ENCODE measurements at places on chromosomes 16 and 17.

DNA sequence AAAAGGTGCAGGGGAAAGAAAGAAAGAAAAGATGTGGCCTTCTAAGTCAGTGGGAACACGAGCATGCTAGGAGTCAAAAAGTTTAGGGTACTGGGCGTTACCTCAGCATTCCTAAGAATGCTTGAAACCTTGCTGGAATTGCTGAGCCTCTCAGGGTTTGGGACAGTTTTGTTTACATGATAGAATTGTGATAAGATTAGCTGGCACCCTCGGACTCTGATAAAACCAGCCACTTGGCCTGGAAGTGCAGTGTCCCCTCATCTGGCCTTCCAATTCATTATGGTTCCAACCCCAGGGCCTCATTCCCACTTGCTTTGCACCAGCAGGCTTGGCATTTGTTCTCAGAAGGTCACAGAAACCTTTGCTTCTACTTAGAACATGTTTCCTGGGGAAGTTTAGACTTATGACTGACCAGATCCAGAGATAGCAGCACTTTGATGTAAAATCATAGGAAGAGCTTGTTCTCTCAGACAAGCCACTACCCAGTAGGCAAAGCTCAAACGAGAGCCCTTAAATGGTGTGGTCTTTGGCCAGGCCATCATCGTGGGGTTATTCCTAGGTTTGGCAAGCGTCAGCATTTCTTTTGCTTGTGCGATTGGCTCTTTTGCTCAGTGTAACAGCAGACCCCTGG lies 8.0 kb downstream of the SGF29 start:
- no peak for DNase-seq

DNA sequence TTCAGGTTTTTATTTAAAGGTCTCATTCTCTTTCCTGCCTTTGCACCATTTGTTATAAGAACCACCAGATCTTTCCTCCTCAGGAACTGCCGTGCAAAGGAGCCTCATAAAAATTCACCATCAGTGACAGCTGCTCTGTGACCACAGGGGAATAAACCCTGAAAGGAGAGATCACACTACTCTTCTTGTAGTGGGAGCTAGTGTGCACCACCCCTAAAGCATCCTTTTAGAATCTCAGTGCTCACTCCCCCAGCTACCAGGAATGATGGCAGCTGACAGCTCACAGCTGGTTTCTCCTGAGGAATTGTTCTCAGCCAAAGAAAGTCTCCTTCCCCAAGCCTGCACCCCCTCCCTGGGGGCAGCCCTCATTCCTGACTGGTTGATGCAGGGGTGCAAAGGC lies 18.7 kb downstream of the VAT1L start:
- DNase-seq = no peak

GRCh38 chr17:68036304-68037147 lies 991 bp downstream of the KPNA2 start:
- DNase-seq = no peak

GRCh38 chr16:10564591-10564990 lies 15.8 kb downstream of the EMP2 start:
- DNase-seq = no peak

DNA sequence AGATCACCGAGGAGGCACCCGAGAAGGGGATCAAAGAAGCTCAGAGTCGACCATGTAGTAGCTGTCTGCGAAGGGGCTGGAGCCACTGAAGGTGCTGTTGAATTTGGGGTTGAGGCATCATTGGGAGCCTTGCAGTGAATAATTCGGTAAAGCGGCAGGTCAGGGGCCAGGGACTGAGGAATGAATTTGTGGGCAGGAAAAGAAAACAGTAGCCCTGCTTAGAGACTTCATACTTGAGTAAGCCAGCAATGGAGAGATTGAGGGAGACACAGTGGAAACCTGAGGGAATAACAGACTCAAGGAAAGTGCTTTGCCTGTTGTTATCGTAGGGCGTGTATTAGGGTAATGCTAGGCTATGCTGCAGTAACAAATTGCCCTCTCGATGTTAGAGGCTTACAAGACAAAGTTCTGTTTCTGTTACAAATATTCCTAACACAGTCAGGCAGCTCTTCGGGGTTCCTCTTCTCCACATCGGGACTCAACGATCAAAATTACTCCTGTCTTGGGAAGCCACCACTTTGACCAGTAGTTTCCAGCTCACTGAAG lies 13.4 kb upstream of the HERPUD1 start:
- no peak for DNase-seq

DNA sequence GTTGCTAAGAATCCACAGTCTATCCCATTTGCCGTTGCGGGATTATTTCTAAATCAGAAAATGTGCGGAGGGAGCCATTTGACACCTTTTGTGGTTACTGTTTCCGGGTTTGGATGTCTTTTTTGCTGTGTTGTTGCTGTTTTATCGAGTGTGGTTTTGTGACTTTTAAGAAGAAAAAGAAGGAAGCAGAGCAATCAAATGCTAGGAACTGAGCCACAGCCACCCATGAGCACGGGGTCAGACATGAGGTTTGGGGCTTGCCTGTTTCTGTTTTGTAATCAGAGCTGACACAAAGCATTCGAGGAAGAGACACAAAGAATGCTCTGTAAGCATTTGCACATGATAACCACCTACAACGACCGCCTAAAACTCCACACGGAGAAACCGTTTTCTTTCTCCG lies 53.1 kb upstream of the CHMP6 start:
- no peak for DNase-seq

DNA sequence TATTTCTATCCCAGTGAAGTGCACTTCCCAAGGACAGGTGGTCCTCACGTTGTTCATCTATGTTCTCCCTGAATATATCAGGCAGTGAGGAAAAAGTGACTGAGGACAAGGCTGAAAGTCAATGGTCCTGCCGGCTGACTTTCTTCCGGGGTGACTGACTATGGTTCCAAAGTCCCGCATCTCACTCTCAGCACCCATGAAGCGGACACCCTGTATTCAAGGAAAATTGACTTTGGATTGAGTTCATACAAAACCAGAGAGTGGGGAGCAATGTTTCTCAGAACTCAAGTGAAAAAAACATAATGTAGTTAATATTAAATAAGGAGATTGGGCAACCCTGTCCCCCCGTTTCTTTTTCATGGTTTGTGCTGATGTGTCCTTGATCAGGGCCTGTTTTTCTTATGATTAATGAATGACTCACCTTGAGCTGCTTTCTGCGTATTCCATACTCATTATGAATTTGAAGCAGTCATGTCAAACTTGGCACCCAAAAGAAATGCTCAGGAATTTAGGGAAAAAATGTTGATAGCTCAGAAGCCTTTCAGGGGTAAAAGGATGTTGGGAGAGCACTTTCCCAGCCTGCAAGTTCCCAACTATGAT lies 184.0 kb downstream of the CYLD start:
- DNase-seq = no peak

DNA sequence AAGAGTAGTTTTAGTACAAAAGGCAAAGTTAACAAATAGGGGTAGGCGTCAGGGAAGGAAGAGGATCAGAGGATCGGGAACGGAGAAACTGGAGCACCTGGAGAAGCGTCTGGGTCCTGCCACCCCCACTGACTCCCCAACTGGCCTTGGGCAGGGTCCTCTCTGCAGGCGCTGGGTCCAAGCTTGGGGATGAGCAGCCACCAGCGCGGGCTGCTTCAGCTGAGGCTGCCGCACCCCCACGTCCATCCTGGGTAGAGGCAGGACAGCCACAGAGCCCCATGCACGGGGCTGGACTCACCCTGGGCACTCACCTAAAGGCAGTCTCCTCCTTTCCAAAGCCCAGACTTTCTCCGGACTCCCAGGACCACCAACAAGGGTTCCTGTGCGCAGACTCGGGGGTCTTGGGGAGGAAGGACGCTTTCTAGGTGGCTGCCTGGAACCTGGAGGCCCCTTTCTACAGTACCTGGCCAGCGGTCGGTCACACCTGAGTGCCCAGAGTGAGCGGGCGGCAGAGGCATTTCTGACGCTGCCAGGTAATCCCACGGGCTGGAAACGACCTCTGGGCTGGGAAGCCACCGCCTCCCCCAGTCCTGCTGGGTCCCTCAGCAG lies 1.1 kb downstream of the HS3ST6 start:
- DNase-seq = no peak

- DNase-seq = no peak
These were observed 184.4 kb downstream of the MSI2 start for GRCh38 chr17:57440522-57441269.

DNA sequence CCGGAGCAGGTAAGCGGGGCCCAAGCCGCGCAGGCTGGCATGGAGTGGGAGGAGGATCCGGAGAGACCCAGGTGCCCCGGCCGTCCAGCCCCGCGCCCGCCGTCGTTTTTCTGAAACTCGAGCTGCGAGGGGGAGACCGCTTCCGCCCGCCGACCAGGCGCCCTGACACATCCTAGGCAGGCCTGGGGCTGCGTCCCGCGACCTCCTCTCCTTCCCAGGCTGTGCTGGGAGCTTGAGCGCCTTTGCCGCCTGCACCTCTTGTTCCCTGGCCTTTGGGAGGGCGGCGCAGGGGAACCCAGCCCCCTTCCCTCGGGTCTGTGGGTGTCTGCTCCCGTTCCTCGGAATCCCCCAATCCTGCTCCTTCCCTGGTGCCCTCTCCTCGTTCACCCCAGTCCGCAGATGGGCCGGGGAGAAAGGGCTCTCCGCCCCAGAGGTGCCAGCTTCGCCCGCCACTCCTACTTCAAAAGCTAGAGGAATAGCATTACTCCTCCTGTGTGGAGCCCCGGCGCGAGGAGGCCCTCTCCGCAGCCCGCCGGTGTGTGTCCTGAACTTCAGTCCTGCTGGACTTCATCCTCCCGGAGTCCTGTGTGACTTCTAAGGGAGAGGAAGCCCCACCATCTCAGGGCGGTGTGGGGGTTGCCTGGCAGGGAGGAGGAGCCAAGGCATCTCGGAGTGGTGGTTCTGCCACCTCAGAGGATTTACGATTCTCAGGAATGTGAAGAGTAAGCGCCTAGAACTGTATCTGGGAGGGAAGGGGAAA lies 1.0 kb downstream of the NHERF1 start:
- no peak for DNase-seq

- no peak for DNase-seq
These were observed 5.1 kb downstream of the CLCN7 start for GRCh38 chr16:1469693-1470201.

DNA sequence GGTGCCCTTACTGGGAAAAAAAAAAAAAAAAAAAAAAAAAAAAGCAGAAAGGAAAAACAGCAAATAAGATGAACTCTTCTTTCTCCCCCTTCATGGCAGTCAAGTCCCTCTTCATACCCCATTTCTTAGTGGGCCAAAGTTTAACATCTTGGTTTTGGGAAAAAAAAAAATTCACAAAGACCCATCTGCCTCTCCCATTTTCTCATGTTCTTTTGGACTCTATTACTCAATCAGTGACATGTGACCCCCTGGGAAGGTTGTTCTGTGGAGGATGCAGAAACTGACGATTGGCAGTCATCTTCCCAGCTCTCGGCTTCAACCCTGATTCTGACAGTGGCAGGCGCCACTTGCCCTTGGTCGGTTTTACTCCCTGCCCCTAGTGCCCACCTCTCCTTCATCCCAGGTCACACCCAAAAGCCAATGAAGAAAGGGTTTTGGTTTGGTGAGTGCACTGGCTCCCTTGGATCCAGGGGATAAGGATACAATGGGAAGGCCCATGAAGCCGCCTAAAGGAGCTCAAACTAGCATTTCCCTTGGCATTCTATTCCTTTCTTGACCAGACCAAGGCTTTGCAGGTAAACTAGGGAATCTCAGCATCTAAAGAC lies 60.7 kb upstream of the TBX2 start:
- no peak for DNase-seq

GRCh38 chr16:22857296-22858025 lies 43.5 kb downstream of the HS3ST2 start:
- DNase-seq = no peak

DNA sequence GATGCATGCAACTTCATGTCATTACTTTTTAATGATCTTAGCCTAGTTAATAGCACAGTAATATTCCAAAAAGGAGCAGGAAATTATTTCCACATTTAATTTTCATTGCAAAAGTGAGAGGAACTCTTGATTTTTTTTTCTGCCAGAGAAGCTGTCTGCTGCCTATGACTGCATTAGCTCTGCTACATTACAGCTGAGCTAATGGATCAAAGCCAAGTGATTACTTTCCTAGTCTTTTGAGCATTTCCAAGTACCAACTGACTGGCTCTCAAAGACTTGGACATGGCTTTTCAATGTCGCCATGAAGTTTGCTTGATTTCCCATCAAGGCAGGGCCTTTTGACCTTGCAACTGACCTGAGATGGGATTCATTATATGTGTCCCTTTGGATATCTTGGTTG lies 356.6 kb upstream of the XYLT1 start:
- DNase-seq = no peak

- no peak for DNase-seq
These were observed 759 bp downstream of the ELAC2 start for GRCh38 chr17:13016881-13017654.

DNA sequence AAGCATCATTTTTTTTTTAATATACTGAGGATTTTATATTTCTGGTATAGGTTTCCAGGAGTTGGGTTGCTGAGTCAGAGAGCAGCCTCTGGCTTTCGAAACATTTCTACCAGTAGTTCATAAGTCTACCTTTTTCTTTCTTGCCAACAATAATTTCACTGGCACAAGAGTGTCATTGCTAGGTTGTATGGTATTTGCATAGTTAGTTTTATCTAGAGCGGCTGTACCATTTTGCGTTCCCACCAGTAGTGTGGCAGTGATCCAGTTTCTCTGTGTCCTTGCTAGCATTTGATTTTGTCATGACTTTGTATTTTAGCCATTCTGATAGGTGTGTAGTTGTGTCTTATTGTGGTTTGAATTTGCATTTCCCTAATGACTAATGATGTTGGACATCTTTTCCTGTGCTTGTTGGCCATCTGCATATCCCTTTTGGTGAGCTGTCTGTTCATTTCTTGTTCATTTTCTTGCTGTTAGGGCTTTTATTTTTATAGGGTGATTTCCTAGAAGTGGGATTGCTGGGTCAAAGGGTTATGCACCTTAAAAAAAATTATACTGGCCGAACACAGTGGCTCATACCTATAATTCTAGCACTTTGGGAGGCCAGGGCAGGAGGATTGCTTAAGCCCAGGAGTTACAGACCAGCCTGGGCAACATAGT lies 39.9 kb downstream of the SNX29 start:
- no peak for DNase-seq

- no peak for DNase-seq
These were observed 201.1 kb upstream of the MAF start for GRCh38 chr16:79801646-79802045.

GRCh38 chr17:58354541-58355216 lies 2.7 kb upstream of the SUPT4H1 start:
- DNase-seq = no peak

GRCh38 chr16:51637770-51638094 lies 486.7 kb upstream of the SALL1 start:
- peak; percentile 29 for DNase-seq

GRCh38 chr17:67865438-67865837 lies 40.1 kb downstream of the BPTF start:
- no peak for DNase-seq
